Activated naive CD4-positive, alpha-beta T cell treated with anti-CD3 and anti-CD28 coated beads, Interleukin-2, amount 50 U/mL, for 16 hours (primary cell): ENCODE measurements at places on chromosomes 3 and 15.

DNA sequence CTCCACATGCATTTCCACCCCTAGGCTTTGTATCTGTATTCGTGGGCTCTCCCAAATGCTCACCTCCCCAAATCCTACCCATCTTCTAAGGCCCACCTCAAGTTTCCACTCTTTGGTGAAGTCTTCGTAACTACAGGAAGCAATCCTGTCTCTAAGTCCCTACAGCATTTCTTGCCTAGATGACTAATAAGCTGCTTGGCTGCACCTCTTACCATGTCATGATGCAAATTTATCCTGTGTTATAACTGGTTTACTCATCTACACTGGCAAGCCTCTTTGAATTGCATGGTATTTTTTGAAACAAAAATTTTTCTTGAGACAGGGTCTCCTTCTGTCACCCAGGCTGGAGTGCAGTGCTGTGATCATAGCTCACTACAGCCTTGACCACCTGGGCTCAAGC lies 73.3 kb downstream of the SETMAR start:
- no peak for DNase-seq

- DNase-seq = no peak
Observed at GRCh38 chr15:71549091-71549490, 261.3 kb upstream of the NR2E3 start.

DNA sequence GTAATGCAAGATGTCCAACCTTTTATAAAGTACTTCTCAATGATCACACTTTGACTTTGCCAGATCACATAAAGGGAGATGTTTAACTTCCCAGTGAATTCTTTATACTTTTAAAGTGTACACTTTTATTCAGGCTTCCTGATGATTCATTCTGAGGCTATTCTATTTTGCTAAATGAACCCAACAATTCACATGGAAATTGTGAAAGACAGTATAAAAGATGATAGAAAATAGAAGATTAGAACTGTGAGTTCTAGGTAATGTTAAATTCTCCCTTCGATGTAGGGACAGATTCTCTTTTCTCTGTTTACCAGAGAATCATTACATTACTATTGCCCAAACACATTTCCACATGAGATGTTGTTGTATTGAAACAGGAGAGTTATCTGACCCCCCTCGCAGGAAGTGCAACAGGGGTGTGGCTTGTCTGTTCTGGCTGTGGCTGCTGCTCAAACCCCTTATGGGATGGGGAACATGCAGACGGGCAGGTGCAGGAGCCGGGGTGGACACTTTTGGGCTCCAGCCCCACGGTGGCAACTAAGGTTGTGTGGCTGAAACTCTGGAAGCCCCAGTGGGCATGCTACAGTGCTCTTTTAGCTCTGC lies 131.3 kb upstream of the LRTM1 start:
- DNase-seq = no peak

DNA sequence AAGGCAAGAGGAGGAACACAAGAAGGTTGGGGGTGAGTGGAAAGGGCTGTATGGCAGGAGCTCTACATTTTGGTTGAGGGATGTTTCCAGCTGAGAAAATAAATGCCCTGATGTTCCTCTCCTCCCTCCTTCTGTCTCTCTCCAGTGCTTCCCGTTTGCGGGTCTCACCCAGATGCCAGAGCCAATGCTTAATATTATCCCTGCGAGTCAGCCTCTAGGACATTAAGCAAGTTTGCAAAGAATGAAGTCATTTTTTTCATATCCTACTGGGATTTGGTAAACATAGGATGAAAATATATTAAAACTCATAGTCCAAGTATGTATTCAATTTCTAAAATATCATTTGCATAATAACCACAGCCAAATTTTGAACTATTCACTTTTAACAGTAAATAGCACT lies 295.9 kb downstream of the CADM2 start:
- DNase-seq = no peak

- no peak for DNase-seq
Observed at GRCh38 chr15:39468828-39469227, 112.1 kb upstream of the THBS1 start.

GRCh38 chr15:43383070-43383469 lies 12.2 kb downstream of the TUBGCP4 start:
- DNase-seq = no peak

DNA sequence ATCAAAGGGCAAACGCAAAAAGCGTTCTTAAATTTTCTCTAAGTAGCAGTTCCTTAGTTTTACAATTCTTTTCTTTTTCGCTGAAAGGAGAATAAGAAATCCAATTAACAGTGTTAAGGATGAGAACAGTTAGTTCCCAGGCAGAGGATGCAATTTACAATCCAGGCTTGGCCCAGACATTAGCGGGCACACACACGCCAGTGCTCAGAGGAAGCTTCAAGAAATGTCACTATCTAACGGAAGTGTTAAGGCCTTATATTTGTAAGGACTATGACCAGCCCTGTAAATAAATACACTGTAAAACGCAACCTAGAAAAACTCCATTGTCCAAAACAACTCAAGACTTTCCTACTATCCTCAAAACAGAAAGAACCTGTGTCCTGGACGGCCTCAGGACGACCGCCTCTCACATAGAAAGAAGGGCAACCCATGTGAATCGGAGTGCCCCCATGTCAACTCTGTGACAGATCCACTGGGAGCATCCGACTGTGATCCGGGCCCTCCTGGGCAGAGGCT lies 1.3 kb downstream of the ACAP2 start:
- DNase-seq = no peak

GRCh38 chr3:174083706-174084105 lies 686.2 kb downstream of the NLGN1 start:
- no peak for DNase-seq

DNA sequence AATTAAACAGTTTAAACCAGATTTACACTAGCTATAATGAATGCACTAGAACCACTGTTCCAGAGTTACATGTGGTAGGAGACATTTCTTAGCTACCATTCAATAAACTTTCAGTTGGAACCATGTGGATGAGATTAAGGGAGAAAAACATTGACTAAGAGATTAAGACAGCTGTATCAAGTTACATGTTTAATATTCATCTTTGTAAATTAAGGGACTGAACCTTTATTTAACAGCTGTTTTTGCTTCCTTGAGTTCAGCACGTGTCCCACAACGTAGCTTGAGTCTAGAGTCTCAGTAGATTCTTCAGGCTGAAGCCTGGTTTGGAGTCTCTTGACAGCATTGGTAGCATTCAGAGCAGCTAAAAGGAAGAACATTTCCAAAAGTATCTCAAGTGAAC lies 27.2 kb upstream of the CFAP44 start:
- no peak for DNase-seq

GRCh38 chr15:84982301-84982920 lies 755 bp downstream of the PDE8A start:
- peak; percentile 53 for DNase-seq

- DNase-seq = no peak
Observed at GRCh38 chr15:83698294-83698693, 44.4 kb downstream of the ADAMTSL3 start.

DNA sequence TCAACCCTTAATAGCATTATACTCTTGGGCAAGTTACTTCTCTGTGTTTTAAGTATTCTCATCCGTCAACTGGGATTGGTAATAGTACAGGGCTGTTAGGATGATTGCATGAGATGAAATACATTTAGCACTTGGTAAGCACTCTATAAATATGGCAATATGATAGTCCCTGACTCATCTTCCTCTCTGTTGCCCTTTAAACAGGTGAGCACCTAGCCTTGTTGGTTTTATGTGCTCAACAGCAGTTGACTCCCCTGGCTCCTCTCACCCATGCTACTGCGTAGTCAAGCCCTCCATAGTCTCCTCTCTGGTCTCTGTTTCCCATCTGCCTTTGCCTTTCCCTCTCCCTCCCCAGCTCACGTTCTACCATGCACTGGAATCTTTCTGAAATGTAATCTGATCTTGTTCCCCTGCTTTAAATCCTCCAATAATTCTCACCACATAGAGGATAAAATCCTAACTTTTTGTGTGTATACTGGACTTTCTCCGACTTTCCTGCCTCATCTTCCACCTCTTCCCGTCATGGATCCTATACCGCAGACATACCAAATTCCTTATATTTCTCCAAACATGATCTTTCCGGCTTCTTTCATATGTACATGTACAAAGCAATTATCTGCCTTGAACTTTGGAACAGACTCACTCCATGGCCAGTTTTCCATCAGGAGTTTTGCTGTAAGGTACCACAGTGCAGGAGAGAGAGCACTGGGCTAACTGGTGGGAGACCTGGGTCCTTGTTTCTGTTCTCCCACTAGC lies 42.3 kb downstream of the FSD2 start:
- DNase-seq = no peak

DNA sequence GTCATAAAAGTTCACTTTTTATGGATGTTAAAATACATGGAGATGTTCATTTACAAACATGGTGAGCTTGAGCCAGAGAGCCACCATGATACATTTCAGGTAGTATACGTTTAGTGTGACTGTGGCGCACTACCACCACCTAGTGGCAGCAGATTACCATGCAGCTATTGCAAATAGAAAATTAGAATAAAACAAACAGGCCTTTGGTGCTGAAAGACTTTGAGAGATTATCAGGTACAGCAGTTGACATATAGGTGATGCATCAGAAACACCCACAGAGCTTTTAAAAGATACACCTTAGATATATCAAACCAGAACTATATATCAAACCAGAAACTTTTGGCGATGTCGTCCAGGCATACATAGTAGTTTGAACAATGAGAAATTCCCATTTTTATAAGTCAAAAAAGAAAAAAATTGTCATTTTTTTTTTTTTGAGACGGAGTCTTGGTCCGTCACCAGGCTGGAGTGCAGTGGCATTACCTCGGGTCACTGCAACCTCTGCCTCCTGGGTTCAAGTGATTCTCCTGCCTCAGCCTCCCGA lies 42.0 kb upstream of the ICE2 start:
- DNase-seq = peak; percentile 80

DNA sequence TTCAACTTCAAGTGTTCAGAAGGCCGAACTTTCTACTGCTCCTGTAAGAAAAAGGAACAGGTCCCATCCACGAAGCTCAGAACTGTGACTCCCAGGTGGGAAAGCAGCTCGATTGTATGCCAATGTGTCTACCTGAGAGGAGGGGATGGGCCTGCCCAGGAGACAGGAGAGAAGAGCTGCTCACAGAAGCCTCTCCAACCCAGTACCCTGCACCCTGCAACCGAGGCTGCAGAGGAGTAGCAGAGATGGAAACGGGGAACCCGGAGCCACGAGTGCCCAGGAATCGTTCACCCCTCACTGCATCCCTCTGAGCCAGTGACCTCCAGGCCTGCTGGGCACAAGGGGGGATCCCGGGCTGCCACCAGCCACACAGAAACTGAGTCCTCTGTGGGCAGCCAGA lies 86.5 kb upstream of the PRR23E start:
- no peak for DNase-seq

GRCh38 chr3:24480497-24480896 lies 14.2 kb downstream of the THRB start:
- no peak for DNase-seq

- DNase-seq = no peak
Observed at GRCh38 chr3:135325096-135325495, 530.0 kb downstream of the EPHB1 start.

GRCh38 chr3:21174461-21174860 lies 576.5 kb downstream of the ZNF385D start:
- DNase-seq = no peak

- DNase-seq = no peak
Observed at GRCh38 chr15:92801774-92802464, 98.2 kb upstream of the CHD2 start.

DNA sequence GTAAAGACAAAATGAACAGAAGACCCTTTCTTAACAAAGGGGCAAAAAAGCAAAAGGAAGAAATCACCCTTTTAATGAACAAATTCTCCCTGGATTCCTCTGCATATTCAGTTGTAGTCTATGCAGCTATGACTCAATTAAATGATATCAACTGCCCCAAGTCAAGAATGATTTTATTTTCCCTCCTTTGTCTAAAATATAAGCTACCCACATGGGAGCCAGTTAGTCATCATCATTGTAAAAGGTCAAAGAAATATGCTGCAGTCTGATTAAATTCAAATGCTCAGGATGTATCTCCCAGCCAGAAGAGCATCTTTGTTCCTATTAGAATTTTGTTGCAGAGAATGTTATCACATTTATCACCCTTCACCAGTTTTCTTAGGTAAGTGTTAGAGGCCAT lies 84.0 kb downstream of the SST start:
- DNase-seq = no peak

DNA sequence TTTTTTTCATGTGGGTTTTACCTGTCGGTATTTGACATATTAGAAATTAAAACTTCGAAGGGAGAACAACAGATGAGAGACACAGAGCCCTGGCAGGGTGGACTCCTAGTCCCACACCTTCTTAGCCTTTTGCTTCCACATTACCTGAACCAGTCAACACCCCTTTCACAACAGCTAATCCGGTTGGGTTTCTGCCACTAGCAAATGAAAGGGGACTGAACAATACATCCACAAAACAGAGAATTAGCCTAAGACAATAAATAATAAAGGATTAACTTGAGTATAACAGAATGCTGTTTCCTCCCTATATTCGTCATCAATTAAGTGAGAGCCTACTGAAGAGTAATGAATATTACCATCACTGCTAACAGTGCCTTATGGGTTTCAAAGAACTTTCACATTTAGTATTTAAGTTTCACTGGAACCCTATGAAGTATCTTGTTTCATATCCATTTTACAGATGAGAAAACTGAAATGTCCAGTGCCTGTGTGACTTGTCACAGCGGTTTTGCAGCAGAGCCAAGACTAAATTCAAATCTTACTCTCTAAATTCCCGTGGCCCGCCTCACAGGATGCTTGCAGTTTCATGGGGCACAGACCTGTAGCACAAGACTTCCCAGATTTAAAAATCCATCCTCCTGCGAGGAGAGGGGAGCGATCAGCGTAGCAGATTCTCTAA lies 1.0 kb upstream of the RAB8B start:
- no peak for DNase-seq

DNA sequence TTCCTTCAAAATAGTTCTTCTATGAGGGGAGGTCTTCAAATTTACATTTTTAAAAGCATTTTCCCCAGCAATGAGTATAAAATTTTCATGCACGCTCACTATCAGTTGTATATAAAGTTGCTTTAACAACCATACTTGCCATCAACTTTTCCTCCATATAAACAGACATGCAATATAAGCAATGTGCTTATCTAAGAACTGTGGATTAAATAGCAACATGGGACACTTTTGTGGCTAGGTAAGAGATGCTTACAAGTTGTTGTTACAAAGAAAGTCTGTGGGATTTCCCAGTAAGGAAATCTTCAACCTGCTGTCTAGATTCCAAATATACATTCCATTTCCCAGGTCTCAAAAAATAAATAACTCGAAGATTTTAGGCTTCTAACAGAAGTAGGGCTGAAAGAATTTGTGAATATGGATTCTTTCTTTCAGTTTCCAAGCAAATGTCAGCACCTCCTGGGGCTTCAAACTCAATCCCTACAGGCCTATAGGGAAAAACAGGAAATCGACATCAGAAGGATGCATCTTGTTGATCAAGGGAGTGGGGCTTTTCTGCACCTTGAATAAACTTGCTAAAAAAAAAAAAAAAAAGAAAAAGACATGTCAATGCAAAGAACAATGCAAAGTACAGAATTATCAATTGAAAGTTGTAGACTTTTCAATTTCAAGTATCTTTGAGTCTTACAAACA lies 16.1 kb downstream of the TNIK start:
- DNase-seq = no peak
